ENCODE measurements at places on chromosomes 1 and 21.

GRCh38 chr1:6779089-6779805, 6.0 kb upstream of the CAMTA1 start:
- no peak for DNase-seq

DNA sequence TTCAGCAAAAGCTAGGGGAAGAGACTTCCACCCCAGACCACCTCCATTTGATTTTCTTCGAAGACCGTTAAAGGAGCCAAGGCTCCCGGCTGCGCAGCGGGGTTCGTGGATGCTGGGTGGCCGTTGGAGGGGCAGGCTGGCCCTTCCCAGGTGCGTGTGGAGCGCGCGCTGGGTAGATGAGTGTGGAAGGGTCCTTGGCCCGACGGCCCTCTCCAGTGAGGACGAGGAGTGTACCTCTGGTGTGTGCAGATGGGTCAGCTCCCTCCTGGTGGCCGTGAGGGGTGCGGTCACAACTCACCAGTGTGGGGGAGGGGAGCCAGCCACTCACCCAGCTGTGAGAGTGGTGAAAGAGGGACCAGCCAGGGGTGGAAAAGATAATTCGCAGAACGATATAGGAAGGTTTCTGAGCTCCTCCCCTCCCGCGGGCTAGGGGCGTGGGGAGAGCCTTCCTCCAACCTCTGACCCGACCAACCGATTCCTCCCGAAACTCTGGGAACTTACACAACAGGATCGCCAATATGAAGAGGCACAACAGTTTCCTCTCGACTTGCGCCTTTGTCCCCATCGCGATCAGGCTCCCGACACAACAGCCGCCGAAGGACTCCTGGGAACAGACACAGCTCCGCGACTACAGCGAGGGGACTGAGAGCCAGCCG, at the start of gene F11R:
F11R (minus strand) TSS at position 644 of the 656 bp plus-strand sequence; CDS start at position 565, 79 bp downstream.
- DNase-seq: peak; percentile 19

- no peak for DNase-seq
Measured at GRCh38 chr21:25999921-26000582, 170.5 kb downstream of the APP start.

- DNase-seq: no peak
Measured at GRCh38 chr1:114289306-114289705, 135.6 kb upstream of the SYT6 start.

DNA sequence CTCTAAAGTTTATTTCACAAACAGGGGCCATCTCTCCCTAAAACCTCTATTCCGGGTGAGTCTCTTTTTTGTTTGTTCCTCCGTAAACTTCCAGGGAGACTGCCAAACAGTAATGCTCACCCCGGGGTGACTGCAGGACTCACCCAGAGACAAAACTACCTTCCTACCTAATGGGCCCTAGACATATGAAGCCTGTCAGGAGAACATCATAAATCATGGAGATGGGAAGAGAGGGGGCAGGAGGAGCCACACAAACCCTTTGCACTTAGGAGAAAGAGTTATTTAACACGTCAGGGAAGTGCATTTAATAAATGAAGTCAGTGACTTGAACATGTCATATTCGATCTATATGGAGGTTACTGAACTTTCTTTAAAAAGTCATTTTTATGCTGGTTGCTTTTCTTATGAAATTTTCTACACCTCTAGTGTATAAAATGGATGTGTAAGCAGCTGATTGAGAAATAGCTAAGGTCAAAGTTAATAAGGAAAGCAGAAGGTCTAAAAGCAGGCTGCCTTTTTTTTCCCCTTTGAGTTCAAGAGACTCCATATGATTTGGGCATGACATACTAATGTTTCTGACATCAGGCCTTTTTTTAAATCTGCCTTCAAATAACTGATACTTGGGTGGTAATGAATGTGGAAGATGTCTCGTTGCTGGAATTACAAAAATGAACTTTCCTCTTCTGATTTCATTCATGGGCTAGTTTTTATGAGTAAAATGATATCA, 286.9 kb upstream of the USP25 start:
- no peak for DNase-seq

- DNase-seq: no peak
Measured at GRCh38 chr1:21302747-21303715, 12.8 kb upstream of the ECE1 start.

DNA sequence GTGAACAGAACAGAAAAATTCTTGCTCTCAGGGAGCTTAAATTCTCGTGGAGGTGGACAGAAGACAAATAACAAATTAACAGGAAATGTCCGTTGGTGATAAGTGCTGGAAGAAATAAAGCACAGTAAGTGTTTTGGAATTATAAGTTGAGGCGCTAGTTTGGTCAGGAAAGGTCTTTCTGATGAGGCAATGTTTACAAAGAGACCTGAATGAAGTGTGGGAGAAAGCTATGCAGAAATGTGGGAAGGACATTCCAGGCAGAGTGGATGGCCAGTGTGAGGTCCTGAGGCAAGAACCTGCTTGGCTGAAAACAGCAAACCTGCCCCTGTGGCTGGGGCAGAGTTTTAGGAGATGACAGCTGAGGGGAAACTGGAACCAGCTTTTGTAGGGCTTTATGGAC, 23.3 kb downstream of the NGF start:
- no peak for DNase-seq

DNA sequence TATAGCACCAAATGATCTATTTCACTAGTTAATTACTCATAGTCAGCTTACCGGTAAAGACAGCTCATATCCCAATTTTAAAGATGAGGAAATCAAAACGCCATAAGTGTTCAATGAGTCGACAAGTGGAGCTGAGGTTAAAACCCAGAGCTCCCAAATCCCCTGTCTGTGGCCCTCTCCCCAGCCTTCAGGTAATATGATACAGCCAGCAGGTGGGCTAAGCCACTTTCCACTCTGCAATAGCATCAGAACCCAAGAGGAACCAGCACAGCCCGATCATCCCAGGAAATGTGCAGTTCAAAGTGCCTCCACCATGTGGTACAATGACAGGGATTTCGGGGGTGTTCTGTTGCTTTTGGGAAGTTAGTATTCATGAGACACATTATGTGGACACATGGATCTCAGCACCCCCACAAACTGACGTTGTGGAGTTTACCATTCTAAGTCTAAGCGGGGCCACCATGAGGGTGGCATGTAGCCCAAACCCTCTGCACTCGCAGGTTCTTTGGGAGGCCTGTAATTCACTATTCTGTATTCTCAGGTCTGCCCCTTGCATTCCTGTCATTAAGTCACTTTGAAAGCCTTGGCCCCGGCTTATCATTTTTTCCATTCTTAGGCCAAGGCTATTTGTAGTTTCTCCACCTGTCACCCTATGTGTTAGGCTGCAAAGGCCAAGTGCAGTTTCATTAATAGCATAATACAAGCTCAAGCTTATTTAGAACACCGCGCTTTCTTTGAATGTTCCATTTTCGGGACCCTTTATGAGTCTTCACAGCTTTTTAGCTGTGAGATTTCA, 26.3 kb upstream of the ACTN2 start:
- no peak for DNase-seq

GRCh38 chr1:46057781-46058180, 74.6 kb downstream of the PIK3R3 start:
- DNase-seq: no peak

DNA sequence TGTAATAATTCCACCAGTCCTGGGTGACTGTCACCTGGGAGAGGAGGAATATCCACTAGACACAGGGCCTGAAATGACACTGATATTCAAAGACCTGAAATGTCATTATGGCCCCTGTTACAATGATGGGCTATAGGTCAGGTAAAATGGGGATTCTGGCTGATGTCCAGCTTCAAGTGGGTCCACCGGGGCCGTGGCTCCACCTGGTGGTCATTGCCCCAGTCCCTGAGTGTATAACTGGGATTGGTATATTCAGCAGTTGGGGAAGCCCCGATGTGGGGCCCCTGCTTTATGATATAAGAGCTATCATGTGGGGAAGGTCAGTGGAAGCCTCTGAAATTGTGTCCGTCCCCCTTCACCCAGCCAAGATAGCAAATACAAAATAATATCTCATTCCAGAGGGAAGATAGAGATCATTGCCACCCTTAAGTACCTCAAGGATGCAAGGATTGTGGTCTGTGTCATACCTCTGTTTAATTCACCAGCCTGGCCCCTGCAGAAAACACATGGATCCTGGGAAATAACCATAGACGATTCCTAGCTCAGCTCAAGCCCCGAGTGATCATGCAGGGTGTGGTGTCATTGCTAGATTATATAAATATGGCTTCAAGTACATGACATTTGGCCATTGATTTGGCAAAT, 19.4 kb downstream of the PLEKHO1 start:
- peak; percentile 40 for DNase-seq

GRCh38 chr1:108811611-108812010, 45.3 kb downstream of the AKNAD1 start:
- DNase-seq: no peak

DNA sequence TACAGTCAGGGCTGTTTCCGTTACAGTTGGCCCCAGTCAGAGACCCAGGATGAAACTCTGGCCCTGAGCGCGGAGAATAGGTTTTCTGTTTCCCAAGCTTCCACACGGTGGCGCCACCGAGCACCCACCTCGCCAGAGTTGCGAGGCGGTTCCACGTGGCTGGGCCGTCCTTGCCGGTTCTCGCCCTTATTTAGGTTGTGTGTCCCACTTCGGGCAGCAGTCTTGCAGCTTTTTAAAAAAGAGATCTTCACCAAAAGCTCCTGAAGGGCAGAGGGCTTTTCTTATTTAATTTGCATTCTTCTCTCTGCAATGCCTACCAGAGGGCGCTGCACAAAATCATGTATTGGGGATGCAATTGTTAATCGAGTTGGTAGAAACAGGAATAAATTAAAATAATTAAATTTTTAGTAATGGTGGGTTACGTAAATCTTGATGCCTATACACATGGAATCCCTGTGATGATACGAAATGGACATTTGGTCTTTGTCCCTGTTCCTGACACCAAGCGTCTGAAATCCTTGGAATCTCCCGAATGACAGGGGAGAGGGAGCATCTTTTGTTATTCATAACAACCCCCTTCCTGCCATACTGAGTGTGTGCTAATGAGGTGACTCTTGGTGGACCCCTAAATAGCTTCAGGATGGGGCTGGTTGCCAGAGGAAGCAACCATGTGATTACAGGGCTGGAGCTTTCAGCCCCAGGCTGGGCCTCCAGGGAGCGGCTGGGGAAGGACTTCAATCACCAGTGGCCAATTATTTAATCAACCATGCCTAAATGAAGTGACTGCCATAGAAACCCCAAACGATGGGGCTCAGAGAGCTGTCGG, 5.6 kb upstream of the S100A7 start:
- peak; percentile 38 for DNase-seq

DNA sequence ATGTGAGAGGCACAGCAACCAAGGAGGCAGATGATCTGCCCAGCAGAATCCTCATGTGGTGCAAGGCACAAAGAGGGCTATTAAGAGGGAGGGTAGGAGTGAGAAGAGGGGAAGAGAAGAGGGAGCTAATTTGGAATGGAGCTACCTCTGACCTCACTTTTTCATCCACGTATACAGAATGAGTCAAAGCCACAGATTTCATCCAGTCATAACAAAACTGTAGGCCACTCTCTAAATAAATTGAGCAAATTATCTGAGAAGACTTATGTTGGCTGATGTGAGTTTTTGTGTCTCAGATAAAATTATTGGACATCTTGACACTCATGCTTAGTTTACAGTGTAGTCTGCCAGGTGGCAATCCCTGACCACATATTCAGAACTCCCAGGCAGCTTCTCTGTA, 325.6 kb downstream of the TTLL7 start:
- no peak for DNase-seq

DNA sequence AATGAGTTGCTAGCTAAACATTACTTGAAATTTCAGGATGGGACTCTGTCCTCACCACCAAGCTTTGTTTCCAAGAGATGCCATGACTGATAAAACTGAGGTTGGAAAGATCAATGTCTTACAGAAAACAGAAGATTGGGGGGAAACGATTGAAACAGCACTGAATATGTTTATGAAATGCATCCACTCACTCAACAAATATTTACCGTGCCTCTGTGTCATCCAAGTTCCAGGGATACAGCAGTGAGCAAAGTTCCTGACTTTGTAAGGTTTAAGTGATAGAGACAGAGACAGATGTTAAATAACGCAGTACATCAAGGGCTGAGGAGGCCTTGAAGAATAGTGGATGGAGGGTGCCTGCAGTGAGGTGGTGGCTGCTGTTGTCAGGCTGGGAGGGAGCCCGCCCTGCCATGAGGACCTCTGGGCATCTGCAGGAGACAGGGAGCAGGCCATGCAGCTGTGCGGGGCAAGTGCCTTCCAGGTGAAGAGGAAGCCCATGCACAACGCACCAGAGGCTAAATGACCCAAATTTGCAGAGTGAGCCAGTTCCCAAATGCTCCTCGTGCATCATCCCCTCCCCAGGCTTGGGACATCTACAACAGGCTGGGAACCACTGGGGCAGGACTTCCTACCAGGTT, 108.0 kb downstream of the HLCS start:
- no peak for DNase-seq

GRCh38 chr1:152479792-152480595, 30.6 kb upstream of the LCE5A start:
- peak; percentile 21 for DNase-seq

DNA sequence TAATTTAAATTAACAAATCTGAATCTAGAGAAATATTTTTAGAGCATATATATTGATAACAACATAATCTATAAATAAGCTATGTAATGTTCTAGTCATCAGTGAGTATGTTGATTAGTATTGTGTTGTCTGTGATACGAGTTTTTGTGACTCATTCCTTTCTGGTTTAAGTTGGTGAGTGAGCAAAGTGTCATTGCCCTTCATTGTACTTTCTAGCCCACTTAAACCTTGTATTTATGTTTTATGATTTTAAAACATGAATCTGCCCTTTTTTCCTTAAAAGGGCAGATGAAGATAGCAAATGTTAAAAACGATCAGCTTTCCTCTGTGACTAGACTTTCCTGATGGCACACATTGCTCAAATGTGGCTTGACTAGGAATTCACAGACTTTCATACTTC, 38.5 kb downstream of the MACO1 start:
- DNase-seq: no peak

GRCh38 chr1:232766904-232767303, 38.3 kb upstream of the MAP10 start:
- no peak for DNase-seq

GRCh38 chr1:155570593-155570990, 8.0 kb upstream of the ASH1L start:
- DNase-seq: no peak

GRCh38 chr1:85372683-85373377, 92.1 kb downstream of the DDAH1 start:
- DNase-seq: no peak

DNA sequence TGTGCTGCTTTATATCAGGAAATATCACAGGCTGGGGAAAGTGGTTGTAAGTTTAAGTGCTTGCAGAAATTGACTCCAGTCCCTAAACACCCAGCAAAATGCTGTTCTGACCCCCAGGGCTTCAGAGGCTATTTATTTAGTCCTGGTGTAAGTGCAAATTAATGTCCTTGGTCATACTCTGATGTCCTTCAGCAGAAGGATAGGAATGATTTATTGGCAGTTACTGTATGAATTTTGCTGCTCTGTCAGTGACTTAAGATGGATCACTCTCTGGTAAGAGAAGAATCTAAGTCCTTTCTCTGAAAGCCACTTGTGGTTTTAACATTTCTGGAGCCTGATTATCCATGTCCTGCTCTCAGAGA, 21.9 kb downstream of the FAM20B start:
- no peak for DNase-seq

GRCh38 chr1:208848854-208849253, 604.7 kb upstream of the PLXNA2 start:
- DNase-seq: no peak
